ENCODE measurements at places on chromosomes 3 and 15.

- DNase-seq, result no peak
These were observed 66.4 kb downstream of the PRTG start for GRCh38 chr15:55676507-55676906.

DNA sequence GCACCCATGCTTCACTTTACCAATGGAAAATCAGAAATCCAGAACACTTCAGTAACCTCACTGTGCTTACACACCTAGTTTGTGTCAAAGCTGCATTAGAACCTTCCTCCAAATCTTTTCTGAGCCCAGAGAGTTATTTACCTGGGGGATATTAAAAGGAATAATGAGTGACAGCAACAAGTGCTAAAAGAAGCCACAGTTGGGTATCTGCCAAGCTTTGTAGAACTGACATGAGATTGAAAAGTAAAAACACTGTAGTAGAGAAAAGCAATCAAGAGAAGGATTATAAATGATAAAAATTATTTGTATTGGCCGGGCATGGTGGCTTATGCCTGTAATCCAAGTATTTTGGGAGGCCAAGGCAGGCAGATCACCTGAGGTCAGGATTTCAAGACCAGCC, 8.8 kb upstream of the TBC1D23 start:
- no peak for DNase-seq

GRCh38 chr15:42385206-42385979, 26.1 kb downstream of the CAPN3 start:
- no peak for DNase-seq

GRCh38 chr3:183074261-183074660, 25.0 kb downstream of the MCCC1 start:
- no peak for DNase-seq

All from uterus (tissue), 4 donors.